Fibroblast of mammary gland (primary cell): ENCODE measurements at places on chromosomes 2 and 18.
A peak's percentile ranks its signal among the peaks of the same experiment; 100 is the strongest.

DNA sequence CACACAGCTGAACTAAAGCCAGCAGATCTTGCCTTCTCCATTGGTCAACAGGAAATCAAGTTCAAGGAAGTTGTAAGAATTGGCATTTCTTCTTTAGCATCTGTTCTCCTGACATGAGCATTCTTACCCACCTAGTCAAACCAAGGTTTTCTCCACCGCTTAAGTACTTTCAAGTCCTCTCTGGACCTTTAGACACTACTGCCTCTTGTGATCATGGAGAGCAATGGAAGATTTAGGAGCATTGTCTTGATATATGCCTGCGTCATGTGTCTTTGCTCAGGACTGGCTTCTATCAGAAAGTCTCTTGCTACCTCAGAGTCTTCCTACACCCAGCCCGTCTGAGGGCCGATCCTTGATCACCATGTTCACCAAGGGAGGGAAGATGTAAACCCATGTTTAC, 262.2 kb downstream of the PHLPP1 start:
- DNase-seq, result peak; percentile 20

DNA sequence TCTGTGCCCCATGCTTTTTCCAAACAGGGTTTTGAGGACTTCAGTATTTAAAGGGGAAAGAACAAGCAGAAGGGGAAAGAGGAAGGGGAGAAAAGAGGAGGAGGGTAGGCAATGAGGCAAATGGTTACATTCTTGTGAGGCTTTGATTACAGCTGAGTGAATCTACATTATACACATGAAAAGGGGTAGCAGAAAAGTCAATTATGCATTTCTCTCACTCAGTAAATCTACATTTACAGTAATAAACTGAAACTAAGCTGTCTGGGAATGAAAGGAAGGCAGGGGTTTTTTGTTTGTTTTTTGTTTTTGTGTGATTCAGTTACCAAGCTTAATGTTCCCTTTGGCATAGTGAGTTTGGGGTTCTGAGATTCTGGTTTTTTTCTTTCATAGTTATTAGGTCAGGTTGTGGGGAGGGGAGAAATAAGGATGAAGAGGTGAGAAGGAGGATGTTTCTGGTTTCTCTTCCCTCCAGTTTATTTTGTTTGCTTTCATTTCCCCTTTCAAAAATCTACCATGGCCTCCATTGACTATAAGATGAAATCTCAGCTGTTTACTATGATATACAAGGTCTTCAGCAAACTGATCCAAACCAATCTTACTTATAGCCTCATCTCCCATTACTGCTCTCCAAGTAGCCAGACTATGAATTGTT, 18.7 kb downstream of the C18orf63 start:
- DNase-seq, result no peak

- no peak for DNase-seq
Observed at GRCh38 chr2:26649322-26649721, 8.2 kb upstream of the CIB4 start.

DNA sequence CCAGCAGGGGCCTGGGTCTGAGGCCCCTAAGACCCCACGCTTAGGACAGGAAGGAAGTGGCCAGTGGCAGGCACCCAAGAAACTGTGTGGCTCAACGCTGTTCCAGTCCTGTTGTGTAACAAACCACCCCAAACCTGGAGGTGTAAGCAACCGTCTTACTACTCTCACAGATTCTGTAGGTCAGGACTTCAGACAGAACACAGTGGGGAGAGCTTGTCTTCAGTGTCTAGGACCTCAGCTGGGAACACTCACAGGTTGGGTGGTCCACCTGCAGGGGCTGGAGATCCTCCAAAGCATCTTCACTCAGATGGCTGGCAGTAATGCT, 123.0 kb downstream of the KLHL29 start:
- DNase-seq, result no peak

DNA sequence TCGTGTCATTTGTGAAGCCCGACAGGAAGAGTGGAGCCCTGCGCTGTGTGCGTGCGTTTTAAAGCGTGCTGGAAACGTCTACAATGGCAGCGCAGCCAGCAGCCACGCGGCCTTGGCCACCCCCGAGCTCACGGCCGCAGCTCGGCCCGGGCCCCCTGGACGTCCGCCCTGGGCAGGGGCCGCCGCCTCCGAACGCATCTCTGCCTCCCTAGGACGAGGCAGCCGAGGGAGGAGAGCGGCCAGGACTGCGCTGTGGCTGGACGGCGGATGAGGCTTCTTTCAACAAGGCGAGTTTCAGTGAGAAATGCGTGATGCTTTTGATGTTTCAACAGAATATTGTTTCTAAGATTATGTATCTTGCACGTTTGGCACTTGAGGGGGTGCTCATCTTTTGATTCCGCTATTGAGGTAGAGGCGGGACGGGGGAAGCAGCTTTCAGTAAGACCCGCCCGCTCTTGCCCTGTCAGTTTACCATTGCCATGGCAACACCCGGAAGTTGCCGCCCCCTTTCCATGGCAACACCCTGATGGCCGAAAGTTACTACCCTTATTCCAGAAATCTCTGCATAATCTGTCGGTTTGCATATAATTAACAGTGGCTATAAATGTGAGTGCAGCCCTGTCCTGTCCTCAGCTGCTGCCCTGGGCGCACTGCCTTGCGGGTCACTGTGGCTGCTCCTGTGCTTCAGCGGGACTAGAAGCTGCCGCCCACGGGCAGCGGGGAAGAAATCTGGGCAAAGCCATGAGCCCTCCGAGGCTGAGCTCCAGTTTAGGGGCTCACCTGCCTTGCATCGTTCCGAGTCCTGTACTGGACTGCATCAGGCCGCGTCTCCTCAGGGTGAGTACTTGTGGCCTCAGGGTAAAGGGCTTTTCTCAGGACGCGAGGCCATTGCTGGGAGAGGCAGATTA, 38.6 kb downstream of the ADNP2 start:
- DNase-seq, result peak; percentile 71

DNA sequence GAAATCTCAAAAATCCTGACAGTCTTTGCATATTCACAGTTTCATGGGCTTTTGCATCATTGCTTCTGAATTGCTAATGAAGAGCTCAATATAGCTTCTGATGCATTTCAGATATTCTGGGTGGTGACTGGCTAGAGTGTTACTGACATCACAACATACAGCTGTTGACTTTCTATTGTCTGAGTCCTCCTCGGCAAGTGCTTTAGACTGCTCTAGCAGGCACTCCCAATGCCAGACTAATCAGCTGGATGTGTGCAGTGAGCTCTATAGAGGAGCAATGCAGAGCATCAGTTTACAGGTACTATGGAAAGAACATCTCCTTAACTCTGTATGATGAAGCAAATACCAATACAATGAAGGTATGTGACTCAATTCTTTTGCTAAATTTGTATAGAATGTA, 54.9 kb downstream of the R3HDM1 start:
- no peak for DNase-seq

GRCh38 chr2:207251573-207252192, 85.9 kb upstream of the KLF7 start:
- peak; percentile 56 for DNase-seq

GRCh38 chr18:7464245-7464966, 102.7 kb upstream of the PTPRM start:
- DNase-seq, result no peak

DNA sequence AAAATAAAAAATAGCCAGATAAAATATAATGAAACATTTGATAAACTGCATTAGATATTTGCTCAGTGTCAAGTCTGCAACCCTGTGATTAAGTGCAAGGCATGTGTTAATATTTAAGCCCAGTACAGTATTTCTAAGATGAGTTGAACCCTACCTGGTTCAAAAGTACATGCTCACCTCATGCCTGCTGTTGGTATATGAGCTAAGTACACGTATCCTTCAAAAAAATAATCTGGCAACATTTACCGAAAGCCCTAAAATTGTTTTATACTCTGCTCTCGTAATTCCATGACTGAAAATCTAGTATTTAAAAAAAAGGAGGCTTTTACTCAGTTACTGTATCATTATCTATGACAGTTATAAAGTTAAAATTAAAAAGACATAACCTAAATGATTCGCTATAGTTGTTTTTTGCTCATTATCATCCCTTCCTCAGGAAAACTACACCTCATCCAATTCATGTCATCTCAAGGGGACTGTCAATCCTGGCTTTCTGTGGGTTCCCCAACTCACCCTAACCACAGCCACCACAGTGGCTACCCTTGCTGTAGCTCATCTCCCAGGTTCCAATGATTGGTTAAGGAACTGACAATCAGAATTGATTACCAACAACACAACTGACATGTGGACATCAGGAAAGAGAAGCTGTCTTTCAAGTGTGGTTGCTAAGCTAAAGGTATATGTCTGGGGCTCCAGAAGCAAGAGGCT, 10.6 kb downstream of the TLK1 start:
- no peak for DNase-seq

DNA sequence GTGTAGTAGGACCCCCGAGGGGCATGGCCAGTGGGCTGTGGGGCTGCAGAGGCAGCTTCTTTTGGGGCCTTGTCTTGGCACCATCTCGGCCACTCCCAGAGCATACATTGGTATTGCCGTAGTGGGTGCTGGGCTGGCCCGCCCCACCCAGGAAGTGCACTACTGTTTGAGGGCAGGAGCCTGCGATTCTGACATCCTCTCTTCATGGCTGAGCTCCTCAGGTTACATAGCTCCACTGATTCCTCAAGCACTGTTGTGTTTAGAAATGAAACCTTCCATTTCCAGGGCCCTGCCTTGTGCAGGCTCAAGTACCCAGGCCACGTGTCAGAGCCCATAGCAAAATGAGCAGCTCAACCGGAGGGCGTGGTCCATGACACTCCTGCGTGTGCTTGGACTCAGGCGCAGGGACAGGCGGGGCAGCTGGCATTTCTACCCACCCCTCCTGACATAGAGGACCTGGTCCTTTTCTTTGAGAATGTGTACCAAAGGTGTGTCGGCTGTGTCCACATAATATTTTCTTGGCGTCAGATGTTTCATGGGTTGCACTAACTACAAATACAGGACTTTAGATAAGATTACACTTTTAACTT, 67.9 kb downstream of the DGKD start:
- DNase-seq, result no peak

- DNase-seq, result peak; percentile 84
Observed at GRCh38 chr2:119389615-119390306, 23.0 kb downstream of the DBI start.

DNA sequence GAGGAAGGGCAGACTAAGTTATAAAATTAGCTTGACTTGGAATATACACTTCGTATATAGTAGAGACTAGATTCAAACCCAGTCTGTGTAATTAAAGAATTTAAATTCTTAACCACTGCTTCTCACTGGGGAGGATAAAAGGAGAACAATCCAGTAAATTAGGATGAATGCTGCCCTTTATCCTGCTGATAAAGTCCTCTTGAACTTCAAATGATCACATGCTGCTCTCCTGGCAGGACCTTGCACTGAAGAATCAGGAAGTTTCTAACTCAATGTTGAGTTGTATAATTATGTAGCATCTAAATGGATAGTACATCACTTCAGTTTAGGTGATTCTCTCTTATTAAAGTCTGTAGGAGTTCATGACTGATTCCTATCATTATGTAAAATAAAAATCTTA, 1179.7 kb downstream of the DSC3 start:
- DNase-seq, result no peak

DNA sequence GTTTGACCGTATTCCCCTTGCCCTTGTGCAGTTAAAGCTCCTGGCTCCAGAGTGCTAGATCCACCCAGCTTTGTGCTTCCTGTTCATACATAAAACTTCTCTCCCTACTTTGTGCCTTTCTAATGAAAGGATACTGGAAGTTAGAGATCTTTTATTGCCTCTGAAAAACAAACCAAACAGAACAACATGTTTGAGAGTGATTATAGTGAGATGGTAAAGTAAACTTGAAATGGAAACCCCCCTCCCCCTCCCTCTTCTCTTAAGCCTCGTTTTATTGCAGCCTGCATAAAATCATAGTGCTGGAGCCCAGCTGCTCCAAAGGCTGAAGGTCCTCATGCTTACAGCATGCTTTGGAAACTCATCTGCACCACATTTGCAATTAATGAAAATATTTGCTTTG, 125.1 kb downstream of the TANC1 start:
- no peak for DNase-seq

DNA sequence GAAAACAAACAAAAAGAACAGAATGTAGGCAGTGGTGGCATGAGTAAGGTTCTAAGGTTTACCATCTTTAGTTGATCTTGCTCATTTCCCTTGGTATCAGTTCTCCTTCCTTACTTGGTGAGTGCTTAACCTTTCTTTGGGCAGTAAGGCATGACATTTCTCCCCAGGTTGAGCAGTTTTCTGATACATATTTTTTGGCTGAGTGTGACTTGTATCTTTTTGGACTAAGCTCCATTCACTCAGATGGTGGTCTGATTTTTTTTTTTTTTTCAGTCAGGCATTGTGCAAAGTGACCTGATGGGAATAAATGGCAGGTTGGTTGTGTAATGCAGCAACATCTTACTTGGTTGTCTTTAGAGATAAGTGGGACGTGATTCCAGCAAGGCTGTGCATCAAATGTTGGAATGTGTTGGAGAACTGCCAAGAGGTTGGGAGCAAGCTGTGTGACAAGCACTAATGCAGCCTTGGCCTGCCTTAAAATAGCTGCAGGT, 15.1 kb downstream of the SPTBN1 start:
- DNase-seq, result peak; percentile 64

DNA sequence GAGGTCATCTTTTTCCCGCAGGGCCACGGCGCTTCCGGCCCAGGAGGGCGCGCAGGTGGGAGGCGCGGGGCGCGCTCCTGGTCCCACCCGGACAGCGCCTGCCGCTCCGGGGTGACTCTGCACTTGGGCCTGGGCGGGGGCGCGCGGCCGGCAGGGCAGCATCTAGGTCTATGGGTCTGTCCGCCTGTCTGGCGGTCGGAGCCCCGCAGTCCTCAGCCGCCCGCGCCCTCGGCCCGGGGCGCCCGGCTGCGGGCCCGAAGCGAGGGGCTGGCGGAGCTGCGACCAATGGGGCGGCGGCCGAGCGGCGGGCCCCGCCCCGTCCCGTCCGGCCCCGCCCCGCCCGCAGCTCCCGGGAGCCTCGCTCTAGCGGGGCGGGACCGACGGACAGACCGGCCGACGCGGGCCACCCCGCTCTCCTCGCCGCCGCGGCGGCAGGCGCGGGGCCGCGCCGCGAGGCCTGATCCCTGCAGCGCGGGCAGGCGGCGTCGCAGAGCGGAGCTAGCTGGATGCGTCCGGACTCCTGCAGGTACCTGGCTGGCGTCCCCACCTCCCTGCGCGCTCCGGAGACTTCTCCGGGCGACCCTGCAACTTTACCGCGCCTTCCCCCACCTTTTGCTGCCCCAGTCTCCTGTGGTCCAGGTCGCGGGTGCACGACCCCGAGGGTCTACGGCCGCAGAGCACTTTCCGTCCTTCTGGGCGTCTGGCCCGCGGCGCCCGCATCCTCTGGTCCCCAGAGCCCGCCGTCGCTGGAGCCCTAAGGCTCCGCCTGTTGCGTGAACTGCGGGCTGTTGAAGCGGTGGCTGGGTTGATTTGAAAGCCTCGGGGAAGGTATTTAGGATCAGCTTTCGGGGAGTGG, at the start of gene KCNS3:
Gene KCNS3, plus strand, starts transcription at position 387 of the 856 bp plus-strand sequence. CDS start 52,342 bp downstream, outside the sequence.
- DNase-seq, result peak; percentile 2

DNA sequence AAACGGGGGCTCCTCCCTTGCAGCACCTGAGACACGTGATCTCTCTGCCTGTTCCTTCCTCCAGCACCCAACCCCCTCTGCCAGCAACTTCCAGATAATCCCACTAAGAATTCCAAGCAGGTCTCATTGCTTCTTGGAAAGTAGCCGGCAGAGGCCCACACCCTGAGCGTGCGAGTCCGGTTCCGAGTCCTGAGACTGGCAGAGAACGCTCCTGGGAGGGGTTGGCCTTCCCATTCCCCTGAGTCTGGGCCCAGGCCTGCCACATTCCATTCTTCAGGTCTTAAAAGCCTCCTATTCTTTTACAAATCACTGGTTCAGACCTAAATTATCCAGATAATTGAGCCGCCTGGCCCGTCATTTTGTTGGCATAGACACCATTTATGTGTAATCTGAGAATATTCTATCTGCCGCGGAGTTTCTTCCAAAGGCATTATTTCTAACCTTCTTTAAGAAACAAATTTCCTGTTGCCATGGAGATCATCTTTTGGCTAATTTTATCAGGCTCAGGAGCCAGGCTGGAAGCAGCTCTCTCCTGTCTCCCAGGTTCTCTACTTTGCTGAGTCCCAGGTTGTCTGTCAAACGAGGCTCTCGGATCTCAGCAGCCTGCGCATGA, 165.4 kb downstream of the MYCN start:
- DNase-seq, result no peak
